ENCODE measurements at places on chromosomes 2 and 18.

DNA sequence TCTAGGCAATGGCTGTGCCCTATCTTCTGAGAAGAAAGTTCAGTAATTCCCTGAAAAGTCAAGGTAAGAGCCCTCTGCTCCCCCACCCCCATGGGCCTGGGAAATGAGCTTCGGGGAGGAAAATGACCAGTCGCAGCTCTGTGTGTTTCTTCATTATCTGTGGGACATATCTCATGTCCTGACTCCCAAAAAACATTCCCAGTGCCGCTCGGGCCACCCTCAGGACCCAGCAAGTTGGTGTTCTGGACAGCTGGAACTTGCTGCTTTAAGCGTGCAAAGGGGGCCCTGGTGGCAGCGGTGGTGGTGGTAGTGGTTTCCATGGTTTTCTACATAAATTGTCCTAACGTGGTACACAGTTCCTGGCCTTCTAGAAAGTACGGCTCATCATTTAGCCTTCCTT lies 17.2 kb upstream of the PRLH start:
- DNase-seq, result no peak

- DNase-seq, result no peak
These were observed 81.6 kb upstream of the ALPP start for GRCh38 chr2:232296776-232297525.

- DNase-seq, result no peak
These were observed 1.5 kb downstream of the LBX2 start for GRCh38 chr2:74497777-74498499.

DNA sequence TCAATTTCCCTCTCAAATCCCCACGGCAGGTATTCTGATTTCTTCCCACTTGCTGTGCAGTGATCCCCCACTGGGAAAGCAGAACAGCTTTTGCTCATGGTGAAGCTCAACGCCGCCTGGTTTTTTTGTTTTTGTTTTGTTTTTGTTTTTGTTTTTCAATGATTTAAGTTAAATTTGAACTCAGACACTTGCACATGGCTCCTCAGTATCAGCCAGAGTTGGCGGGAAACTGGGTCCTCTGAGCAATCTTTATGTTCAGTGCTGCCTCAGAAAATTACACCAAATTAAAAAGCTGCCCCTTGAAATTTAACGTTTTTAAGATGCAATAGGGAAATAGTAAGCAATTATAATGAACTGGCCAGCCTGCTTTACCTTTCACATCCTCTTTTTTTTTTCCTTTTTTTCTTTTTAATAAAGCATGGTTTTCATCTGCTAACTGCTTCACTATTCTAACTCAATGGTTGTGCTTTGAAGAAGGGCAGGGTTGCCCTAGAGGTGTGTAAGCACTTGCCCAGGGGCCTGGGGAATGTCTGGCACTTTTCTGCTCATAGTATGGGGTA lies 277.0 kb upstream of the HNRNPA3 start:
- no peak for DNase-seq

DNA sequence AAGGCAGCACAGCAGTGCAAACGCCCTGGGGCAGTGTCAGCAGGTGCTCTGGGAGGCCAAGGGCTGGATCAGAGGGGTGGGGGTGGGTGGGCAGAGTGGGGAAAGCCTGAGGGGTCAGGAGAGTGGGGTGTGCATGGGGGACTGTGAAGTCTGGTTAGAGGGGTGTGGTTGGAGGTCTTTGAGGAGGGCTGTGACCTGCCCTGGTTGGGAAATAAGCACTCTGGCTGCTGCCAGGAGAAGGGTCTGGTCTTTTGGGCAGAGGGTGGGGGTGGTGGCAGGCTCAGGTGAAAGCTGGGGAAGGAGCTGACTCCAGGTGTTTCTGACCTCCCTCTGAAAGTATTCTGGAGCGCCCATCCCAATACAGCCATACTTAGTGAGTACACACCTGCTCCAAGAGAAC lies 4.2 kb downstream of the ALPI start:
- no peak for DNase-seq

- DNase-seq, result no peak
These were observed 36.0 kb downstream of the GCA start for GRCh38 chr2:162379719-162380580.

DNA sequence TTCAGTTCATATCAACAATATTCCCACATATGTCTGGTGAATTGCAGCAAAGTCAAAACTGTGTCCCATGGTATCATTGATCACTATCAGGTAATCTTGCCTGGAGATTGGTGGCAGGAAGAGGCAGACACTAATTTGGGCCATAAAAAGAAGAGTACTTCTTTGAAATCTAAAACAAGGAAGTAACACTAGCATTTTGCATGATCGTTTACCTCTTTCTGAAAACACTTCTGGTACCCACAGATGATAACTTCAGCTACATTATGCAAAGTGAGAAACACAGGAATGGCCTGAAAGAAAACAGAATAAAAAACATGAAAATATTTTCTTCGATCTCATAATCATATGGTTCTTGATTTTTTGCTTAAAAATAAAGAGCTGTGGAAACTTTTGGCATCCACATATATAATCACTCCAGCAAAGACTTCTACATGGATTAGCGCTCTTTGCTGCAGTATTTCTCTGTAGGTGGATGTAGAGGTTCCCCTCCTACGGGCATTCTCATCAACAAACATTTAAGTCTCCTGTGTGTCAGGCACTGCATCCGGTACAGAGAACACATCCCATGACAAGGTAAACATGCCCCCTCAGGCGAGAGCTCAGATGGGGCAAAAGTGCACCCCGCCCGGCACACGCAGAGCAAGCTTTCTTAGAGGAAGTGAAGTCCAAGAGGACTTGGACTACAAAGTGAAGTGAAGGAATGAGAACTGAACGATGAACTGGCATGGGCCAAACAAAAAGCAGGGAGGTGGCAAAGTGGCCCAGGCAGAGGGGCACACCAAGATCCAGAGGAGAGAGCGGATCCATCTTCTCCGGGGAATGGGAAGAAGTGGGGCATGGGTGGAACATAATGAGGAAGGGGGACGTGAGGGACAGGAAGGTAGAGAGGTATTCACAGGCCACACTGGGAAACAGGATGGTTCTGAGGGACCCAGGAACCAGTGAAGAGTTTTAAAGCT lies 68.0 kb upstream of the RIOK3 start:
- DNase-seq, result no peak

GRCh38 chr18:76382275-76382674 lies 112.8 kb downstream of the ZNF516 start:
- DNase-seq, result no peak

GRCh38 chr2:36356990-36357846 lies 1.6 kb downstream of the CRIM1 start:
- peak; percentile 34 for DNase-seq

DNA sequence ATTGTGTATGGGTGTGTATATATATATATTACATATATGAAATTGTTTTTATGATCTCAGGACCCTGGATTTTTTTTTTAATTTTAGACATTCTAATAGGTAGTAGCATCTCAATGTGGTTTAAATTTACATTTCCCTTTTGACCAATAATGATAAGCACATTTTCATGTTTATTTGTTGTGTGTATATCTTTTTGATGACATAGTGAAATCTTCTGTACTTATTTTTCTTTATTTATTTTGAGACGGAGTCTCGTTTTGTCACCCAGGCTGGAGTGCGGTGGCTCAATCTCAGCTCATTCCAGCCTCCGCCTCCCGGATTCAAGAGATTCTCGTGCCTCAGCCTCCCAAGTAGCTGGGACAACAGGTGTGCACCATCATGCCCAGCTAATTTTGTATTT lies 35.1 kb upstream of the CYBRD1 start:
- no peak for DNase-seq

- no peak for DNase-seq
These were observed 13.6 kb downstream of the ABCG5 start for GRCh38 chr2:43824951-43825493.

GRCh38 chr2:213561759-213562158 lies 277.5 kb downstream of the SPAG16 start:
- no peak for DNase-seq

DNA sequence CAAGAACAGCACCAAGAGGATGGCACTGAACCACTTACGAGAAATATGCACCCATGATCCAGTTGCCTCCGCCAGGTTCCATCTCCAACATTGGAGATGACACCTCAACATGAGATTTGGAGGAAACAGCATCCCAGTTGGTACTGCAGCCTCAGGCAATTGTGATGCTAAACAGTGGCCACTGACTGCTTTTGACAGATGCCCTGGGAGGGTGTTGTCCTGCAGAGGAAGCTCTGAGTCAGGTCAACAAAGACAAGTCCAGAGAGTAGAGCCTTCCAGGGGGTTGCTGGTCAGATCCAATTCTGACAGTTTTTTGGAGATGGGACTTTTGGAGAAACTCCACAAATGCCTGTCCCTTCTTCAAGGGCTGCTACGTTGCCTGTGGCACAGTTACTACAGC lies 82.4 kb downstream of the SNTG2 start:
- no peak for DNase-seq
